ENCODE measurements at places on chromosomes 4 and X.
A peak's percentile ranks its signal among the peaks of the same experiment; 100 is the strongest.

GRCh38 chr4:142850478-142850877 lies 4.4 kb upstream of the INPP4B start:
- H3K27ac ChIP-seq: no peak overlapping the region
- H3K27me3 ChIP-seq: no peaks in the 10 kb centered on the region
- no peak for DNase-seq
- no peaks in the 10 kb centered on the region for H3K36me3 ChIP-seq

- H3K27ac ChIP-seq: no peak overlapping the region
- no peaks in the 10 kb centered on the region for H3K36me3 ChIP-seq
- H3K27me3 ChIP-seq: no peaks in the 10 kb centered on the region
- peak; percentile 72 for DNase-seq
- no peaks in the 10 kb centered on the region for H3K4me1 ChIP-seq
- peak overlapping the region; percentile 37 for H3K4me3 ChIP-seq
These were observed 108.1 kb upstream of the STOX2 start for GRCh38 chr4:183797011-183797444.

DNA sequence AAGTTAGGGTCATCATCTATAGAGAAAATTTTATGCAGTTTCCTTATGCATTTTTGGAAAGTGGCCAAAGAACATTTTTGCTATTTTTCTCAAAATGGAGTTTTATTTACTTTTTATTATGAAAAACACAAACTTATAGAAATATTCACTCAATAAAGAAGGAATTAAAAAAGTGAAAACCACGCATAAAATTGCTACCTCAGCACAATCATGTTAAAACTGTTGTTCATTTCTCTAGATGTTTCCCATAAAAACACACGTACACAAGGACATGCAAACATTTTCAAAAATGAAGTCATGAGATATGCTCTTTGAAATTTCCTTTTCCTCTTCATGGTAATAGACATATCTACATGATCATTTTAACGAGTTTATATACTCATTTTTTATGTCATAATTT lies 536.8 kb upstream of the MAGEB18 start:
- H3K4me3 ChIP-seq: no peak overlapping the region
- H3K27ac ChIP-seq: no peak overlapping the region
- no peaks in the 10 kb centered on the region for H3K4me1 ChIP-seq
- no peaks in the 10 kb centered on the region for H3K36me3 ChIP-seq
- H3K27me3 ChIP-seq: no peaks in the 10 kb centered on the region

DNA sequence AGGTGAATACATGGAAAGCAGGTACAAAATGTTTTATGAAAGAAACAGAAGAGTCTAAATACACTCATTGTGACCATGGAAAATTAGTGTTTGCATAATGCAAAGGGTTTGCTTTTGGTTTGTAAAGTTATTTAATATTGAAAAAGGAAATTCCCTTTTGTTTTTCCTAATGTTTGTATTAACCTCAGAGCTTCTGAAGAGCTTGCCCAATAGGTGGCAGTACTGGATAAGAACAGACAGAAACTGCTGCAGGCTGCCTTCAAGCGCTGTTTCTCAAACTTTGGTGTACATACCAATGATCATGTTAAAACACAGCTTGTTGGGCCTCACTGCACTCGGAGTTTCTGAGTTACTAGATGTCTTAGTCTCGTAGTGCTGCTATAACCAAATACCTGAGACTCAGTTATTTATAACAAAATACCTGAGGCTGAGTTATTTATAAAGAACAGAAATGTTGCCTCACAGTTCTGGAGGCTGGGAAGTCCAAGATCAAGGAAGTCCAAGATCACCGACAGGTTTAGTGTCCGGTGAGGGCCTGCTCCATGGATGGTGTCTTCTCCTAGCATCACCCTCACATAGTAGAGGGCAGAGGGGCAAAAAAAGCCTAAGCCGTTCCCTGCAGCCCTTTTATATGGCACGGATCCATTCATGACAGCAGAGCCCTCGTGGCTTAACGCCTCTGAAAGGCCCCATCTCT lies 54.2 kb downstream of the SUPT20HL2 start:
- no peak overlapping the region for H3K27ac ChIP-seq
- peaks cover 3% of the 10 kb centered on the region for H3K27me3 ChIP-seq
- peak; percentile 71 for DNase-seq
- no peak overlapping the region for H3K4me3 ChIP-seq
- H3K4me1 ChIP-seq: no peaks in the 10 kb centered on the region

GRCh38 chr4:183831683-183832082 lies 73.4 kb upstream of the STOX2 start:
- H3K4me1 ChIP-seq: no peaks in the 10 kb centered on the region
- H3K27ac ChIP-seq: no peak overlapping the region
- DNase-seq: no peak
- no peaks in the 10 kb centered on the region for H3K27me3 ChIP-seq
- no peaks in the 10 kb centered on the region for H3K36me3 ChIP-seq

- no peak overlapping the region for H3K27ac ChIP-seq
- no peaks in the 10 kb centered on the region for H3K36me3 ChIP-seq
- no peak for DNase-seq
- no peaks in the 10 kb centered on the region for H3K4me1 ChIP-seq
These were observed 140.8 kb downstream of the OPHN1 start for GRCh38 chrX:68292471-68292870.

DNA sequence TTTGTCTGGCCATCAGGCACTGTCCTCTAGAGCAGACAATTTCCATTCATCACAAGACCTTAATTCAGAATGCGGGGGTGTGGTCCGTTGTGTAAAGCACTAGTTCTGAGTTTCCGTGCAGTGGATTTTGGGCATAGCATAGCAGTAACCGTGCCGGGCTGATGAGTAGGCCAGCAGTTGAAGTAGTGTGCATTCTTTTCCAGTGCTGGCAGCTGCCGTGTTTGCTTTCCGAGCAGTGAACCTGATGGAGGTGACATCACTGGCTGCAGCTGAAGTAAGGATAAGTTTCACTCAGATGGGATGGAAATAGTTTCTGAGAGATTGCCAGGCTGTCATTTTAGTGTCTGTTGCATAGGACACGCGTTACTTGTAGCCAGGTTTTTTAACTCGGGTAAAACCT lies 107.0 kb upstream of the STIM2 start:
- no peaks in the 10 kb centered on the region for H3K4me1 ChIP-seq
- H3K4me3 ChIP-seq: no peak overlapping the region
- peaks cover 5% of the 10 kb centered on the region for H3K36me3 ChIP-seq
- no peak for DNase-seq

DNA sequence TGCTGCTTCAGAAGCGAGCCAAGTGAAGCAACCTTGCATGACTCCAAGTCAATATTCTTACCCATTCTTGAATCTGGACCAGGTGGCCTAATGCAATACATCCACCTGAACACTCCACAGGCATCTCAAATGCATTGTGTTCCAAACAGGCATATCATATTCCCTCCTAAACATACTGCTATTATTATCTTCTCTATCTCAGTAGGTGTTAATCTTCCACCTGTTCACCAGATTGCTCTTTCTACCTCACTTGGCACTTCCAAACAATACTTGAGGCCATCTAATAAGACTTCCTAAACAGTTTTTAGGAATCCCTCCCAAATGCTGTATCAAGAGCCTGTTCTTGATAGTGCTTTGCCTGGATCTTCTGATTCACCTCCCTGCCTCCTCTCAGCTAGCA lies 90.7 kb downstream of the GPRIN3 start:
- H3K27ac ChIP-seq: no peak overlapping the region
- no peak overlapping the region for H3K4me3 ChIP-seq
- no peaks in the 10 kb centered on the region for H3K27me3 ChIP-seq
- no peaks in the 10 kb centered on the region for H3K4me1 ChIP-seq

- no peak overlapping the region for H3K27ac ChIP-seq
- H3K4me3 ChIP-seq: no peak overlapping the region
- no peaks in the 10 kb centered on the region for H3K36me3 ChIP-seq
- no peaks in the 10 kb centered on the region for H3K4me1 ChIP-seq
- no peak for DNase-seq
These were observed 10.0 kb downstream of the TMEM164 start for GRCh38 chrX:110012818-110013485.

- no peaks in the 10 kb centered on the region for H3K36me3 ChIP-seq
- DNase-seq: no peak
- H3K4me3 ChIP-seq: no peak overlapping the region
- H3K4me1 ChIP-seq: no peaks in the 10 kb centered on the region
- no peak overlapping the region for H3K27ac ChIP-seq
- H3K27me3 ChIP-seq: no peaks in the 10 kb centered on the region
These were observed 1306.8 kb downstream of the STIM2 start for GRCh38 chr4:28167411-28167810.

DNA sequence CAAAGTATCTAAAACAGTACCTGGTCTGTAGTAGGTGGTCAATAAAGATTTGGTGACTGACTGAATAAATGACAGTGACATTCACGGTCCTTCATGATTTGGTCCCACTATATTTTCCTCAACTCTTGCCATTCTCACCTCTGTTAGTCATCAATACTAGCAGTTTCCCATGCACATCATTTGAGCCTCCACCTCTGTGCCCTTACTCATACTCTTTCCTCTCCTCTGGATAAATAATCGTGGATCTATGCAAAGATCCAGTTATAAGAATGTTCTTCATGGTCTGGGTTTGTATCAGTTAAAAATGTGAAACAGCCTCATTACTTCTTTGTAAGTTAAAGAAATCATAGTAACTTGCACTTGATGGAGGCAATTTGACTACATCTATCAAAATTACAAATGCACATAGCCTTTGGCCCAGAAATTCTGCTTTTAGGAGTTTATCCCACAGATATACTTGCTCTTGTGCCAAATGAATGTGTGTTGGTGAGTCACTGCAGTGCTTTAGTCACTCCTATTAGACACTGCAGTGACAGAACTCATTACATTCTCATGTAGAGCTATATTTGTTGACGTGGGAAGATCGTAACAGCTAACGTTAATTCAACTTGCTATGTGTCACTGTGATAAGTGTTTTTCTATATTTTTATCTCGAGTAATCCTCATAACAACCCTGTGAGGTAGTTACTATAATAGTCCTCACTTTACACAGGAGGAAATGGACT lies 121.9 kb upstream of the SMIM10 start:
- H3K4me1 ChIP-seq: no peaks in the 10 kb centered on the region
- no peak overlapping the region for H3K4me3 ChIP-seq
- no peak for DNase-seq
- no peak overlapping the region for H3K27ac ChIP-seq
- H3K36me3 ChIP-seq: no peaks in the 10 kb centered on the region
- H3K27me3 ChIP-seq: no peaks in the 10 kb centered on the region

DNA sequence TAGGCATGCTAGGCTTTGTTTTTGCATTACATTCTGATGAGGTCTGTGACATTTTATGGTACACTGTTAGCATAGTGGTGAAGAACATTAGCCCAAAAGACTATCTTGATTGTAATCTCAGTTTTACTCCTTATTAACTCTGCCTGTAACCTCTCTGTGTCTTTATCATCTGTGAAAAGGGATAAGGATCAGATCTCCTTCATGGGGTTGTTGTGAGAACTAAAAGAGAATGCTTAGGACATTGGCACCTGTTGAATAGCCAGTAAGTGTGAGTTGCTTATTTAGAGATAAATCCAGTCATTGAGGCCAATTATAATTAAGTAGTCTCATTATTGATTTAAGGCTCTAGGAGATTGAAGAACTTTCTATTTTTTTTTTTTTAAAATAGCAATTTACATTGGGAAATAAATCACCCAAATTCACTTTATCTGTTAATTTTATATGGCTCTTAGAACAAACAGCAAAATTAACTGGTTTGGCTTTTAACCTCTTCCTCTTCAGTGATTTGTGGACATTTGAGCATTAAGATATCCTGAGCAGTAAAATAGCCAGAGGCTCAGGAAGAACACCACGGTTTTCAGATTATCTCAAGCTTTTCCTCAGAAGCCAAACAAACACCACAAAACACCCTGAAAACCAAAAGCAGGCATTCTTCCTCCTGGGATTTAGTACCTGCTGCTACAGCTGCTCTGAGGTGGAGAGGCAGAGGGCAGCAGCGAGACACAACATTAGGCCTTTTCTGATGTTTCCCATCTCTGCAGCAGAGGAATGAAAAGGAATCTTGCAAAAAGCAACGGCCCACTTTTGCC lies 192.9 kb downstream of the ARHGAP10 start:
- no peaks in the 10 kb centered on the region for H3K36me3 ChIP-seq
- peak; percentile 83 for DNase-seq
- H3K27ac ChIP-seq: no peak overlapping the region

DNA sequence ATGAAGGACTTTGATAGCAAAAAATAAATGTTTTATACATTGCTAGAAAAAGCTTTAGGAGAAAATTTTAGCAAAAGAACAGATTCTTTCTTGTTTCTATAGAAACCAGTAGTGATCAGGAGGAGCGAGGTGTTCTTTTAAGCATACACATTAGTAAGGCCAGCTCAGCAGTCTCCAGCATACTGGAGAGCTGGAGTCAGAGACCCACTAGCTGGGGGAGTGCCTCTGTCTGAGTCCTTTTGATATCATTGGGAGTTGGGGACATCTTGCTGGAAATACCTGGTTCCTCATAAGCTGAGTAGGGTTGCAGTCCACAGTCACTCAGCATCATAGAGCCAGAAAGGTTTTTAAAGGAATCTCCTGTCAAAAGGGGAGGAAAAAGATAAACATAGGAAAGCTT lies 67.4 kb downstream of the AFF2 start:
- H3K36me3 ChIP-seq: no peaks in the 10 kb centered on the region
- DNase-seq: no peak
- H3K4me1 ChIP-seq: no peaks in the 10 kb centered on the region
- H3K4me3 ChIP-seq: no peak overlapping the region

GRCh38 chrX:6021316-6022091 lies 207.2 kb downstream of the NLGN4X start:
- H3K27me3 ChIP-seq: no peaks in the 10 kb centered on the region
- no peak for DNase-seq
- H3K27ac ChIP-seq: no peak overlapping the region
- H3K36me3 ChIP-seq: no peaks in the 10 kb centered on the region
- no peaks in the 10 kb centered on the region for H3K4me1 ChIP-seq

GRCh38 chr4:182835006-182835740 lies 82.0 kb downstream of the DCTD start:
- no peaks in the 10 kb centered on the region for H3K36me3 ChIP-seq
- DNase-seq: no peak
- H3K4me1 ChIP-seq: no peaks in the 10 kb centered on the region
- H3K4me3 ChIP-seq: no peak overlapping the region
- no peaks in the 10 kb centered on the region for H3K27me3 ChIP-seq

GRCh38 chrX:117752745-117753144 lies 363.9 kb downstream of the KLHL13 start:
- H3K4me3 ChIP-seq: no peak overlapping the region
- no peak for DNase-seq
- no peak overlapping the region for H3K27ac ChIP-seq
- no peaks in the 10 kb centered on the region for H3K4me1 ChIP-seq

DNA sequence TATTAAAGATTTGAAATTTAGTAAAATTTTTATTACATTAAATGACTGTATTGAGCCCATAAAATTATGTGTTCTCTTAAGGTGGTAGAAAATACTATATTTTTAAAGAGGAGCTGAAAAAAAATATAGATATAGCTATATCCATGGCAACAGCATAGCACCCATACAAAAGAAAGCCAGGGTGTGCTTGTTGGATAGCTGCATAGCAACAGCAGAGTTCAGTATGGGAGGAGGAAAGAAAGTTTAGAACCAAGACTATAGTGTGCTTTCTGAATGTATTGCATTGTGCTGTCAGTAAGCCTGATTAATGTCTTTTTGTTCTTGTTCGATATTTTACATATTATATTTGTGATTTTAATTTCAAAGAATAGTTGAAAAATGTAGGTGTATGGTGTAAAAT lies 78.4 kb downstream of the GRID2 start:
- H3K4me1 ChIP-seq: no peaks in the 10 kb centered on the region
- H3K36me3 ChIP-seq: no peaks in the 10 kb centered on the region
- H3K27me3 ChIP-seq: no peaks in the 10 kb centered on the region
- no peak for DNase-seq
- H3K4me3 ChIP-seq: no peak overlapping the region
